NCI-H1436 treated with DMSO at 0.1 percent for 48 hours (cell line): ENCODE measurements at places on chromosomes 5 and 9.

- no peak for DNase-seq
These were observed 139.3 kb downstream of the MVB12B start for GRCh38 chr9:126465977-126466376.

DNA sequence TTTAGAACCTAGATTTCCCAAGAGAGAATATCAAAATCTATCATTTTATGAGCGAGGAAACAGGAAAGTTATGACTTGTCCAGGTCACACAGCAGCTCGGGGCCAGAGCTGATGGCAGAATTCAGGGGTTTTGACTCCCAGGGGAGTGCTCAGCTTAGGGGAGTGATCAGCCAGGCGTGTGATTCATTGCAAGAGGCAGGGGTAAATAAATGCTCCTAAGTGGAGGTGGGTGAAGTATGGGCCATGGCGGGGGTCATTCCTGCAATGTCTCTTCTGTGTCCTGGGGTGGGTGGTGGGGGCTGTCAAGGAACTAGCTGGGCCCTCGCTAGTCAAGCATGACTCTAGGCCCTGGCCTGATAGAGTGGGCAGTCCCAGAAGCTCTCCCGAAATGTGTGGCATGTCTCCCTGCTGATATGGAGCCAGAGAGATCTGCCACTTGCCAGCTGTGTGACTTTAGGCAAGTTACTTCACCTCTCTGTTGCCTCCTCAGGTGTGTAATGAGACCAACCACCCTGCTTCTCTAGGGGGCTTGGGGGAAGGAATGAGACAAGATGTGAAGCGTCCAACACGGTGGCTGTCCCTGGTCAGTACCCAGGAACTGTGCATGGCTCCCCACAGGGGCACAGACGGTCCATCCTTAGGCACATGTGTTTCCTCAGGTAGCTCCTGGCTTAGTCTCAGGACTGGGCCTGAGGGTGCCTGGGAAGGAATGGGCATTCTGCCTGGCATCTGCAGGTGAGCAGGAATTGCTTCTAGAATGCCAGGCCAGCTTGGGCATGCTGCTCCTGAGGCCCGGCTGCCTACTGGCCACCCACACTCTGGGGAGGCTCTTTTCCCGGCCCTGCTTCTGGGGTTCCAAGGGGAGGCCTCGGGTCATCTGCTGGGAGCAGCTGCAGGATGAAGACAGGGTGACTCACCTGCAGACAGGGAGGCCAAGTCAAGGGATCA, 36.5 kb upstream of the SH3PXD2B start:
- DNase-seq, result no peak

DNA sequence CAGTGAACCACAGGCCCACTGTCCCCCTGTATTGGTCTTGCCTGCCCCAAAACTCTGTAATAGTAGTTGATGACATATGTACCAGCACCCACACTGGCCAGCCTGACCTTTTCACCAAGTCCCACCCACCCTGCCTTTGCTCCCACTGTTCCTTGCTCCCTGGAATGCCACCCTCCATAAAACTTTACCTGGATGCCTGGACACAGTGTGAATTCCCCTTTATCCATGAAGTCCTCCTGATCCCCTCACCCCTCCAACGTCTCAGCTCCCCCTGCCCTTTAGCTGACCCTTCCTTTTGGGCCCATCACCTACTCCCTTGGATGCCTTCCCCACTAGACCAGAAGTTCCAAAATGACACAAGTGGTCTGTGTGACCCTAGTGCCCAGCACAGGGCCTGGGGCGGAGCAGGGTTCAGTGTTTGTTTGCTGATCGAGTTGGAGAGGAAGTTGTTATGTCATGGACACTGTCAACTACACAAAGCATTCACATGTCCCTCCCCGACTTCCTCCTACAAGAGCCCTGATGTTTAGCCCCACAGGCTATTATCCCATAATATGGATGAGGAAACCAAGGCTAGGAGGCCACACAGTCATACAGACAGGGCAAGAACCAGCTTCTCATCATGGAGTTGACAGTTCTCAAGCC, 16.1 kb downstream of the AMBP start:
- DNase-seq, result no peak

GRCh38 chr5:154193701-154194121, 3.2 kb downstream of the GALNT10 start:
- DNase-seq, result no peak

DNA sequence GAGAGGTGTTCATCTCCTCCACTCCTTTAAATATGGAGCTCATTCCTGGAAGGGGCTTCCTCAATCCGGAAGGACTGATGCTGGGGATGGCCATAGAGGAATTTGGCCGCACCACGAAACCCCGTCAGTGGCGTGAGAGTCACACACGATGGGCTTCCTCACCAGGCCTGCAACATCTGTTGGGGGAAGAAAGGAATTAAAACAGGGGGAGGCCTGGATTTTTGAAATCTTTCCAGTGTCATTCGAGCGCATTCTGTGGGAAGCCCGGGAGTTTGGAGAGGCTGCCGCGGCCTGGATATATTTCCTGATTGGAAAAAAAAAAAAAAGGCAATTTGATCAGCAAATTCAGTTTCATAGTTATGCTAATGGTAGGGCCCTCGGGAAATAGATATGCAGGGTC, 76.3 kb upstream of the ORM1 start:
- DNase-seq, result no peak

GRCh38 chr9:104907278-104907951, 20.5 kb downstream of the ABCA1 start:
- no peak for DNase-seq

DNA sequence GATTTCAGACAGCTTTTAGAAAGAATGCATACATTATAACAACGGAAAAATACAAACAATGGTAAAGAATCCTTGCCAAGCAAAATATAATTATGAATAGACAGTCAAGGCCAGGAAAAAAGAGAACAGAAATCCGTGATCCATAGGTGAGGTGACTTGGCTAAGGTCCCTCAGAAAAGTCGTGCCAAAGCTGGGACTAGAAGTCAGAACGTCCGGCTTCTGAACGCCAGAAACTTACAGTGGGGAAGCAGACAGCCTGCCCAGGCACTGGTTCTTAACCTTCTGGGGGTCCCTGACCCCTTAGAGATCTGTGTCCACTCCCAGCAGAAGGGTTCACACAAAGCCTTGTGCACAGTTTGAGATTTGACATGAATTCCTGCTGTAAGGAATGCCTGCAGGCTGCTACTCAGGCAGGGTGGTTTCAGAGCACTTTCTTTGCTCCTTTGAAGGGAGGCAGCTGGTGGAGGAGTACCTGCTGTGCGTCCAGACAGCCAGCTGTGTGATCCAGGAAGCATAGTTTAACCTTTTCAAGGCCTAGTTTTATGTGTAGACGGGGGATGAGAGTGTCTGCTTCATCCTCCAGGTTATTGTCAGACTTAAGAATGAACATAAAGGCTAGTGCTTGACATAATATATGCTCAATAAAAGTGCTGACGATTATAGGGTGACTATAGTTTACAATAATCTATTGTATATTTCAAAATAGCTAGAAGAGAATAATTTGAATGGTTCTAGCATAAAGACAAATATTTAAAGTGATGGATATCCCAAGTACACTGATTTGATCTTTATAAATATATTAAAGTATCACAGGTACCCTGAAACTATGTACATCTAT, 852 bp downstream of the ARHGEF37 start:
- DNase-seq, result no peak

- DNase-seq, result no peak
These were observed 109.8 kb downstream of the NR6A1 start for GRCh38 chr9:124661271-124661670.

DNA sequence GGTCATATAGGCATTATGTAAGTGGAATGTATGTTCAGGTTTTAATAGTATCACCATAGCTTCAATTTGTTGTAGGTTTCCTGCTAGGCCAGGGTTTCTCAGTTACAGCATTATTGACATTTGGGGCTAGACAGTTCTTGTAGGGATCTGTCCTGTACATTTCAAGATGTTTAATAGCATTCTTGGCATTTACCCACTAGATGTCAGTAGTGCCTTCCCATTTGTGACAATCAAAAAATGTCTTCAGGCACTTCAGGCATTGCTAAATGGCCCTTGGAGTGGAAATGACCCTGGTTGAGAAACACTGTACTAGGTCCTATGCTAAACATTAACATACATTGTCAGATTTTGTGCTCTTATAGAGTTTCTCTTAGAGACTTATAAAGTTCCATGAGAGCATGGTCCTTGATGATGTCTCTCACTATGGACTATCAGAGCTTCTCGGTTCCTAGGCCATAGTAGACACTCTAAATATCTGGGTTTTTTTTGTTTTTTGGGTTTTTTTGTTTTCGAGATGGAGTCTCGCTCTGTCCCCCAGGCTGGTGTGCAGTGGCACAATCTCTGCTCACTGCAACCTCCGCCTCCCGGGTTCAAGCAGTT, 1.4 kb downstream of the KIF20A start:
- peak; percentile 38 for DNase-seq

GRCh38 chr9:135783540-135784245, 81.7 kb downstream of the KCNT1 start:
- no peak for DNase-seq

DNA sequence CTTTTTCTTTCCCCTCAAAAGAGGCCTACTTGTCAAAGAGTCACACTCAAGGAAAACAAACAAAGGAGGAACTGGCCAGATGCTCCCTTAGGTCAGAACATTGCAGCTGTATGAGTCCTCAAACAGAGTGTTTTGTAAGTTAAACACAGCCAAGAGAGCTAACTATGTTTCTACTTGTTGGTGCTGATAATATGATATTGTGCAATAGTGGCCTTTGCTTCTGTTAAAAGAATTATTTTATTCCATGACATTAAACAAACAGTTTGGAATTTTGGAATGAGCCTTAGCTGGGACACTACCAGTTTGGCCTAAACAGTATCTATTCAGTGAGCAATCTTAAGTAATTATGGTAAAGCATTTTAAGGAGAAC, 56.0 kb upstream of the TPD52L3 start:
- no peak for DNase-seq

DNA sequence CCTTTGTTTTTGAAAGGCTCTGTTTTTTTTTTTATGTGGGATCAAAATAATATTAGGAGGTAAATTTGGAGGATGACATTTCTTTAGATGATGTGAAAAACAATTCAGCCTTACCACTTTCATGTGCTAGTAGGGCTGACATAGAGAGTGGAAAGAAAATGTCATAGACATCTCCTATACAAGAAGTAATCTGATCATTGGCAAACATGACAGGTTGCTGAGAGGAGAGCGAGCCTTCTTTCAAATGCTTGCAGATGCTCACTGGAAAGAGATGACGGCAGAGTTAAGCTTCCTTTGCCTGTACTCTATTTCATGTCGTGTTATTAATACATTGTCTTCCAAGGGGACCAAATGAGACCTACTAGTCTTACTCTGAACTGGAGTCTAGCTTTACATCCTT, 160.1 kb upstream of the DAP start:
- no peak for DNase-seq

DNA sequence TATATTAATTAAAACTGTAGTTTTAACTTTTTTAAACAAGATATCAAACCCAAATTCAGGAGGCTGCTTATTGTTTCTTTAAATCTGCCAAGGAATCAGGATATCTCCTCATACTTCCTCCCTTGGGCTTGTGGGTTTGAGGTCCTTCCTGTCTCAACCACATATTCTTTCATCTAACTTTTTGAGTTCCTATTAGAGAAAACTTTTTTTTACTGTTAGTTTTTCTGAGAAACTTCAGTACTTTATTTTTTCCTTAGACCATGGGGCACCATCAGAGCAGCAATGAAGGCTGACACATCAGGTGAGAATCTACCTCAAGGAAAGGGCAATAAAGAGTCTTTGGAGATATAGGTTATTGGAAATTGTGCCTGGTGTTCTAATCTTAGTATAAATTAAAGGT, 56.7 kb downstream of the TSSK1B start:
- DNase-seq, result no peak

DNA sequence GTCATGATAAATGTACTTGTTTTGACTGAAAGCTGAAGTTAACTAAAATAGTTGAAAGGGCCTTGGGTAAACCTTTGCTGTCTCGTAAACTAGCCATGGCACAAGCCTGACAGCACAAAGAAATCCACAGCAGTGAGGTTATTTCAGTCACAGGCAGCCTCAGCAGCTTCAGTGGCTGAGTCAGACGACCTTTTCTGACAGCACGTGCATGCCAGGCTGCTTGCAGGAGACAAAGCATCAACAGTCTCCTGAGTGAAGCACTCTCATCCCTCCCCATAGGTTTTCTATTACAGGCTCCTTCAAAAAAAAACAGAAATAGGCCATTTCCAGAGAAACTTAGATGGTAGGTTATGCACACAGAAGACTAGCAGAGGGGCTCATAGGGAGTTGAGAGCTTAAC, 34.6 kb downstream of the OXCT1 start:
- no peak for DNase-seq

DNA sequence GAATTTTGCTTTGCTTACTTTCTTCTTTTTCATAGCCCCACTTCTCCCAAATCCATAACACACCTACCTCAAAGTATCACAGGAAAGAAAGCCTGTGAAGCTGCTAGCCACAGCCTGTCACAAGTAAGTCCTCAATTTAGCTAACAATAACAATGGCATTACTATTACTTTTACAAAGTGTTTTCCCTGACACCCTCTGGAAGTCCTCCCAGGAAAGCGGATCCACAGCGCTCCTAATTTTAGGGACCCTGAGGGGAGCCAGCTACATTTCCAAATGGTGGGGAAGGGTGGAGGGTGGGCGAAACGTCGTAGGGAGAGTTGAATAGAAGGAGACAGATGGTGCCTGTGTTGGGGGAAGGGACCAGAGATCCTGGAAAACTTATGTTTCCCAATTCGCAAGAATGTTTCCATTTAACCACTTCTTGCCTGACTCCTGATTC, 523 bp upstream of the WWC1 start:
- no peak for DNase-seq

DNA sequence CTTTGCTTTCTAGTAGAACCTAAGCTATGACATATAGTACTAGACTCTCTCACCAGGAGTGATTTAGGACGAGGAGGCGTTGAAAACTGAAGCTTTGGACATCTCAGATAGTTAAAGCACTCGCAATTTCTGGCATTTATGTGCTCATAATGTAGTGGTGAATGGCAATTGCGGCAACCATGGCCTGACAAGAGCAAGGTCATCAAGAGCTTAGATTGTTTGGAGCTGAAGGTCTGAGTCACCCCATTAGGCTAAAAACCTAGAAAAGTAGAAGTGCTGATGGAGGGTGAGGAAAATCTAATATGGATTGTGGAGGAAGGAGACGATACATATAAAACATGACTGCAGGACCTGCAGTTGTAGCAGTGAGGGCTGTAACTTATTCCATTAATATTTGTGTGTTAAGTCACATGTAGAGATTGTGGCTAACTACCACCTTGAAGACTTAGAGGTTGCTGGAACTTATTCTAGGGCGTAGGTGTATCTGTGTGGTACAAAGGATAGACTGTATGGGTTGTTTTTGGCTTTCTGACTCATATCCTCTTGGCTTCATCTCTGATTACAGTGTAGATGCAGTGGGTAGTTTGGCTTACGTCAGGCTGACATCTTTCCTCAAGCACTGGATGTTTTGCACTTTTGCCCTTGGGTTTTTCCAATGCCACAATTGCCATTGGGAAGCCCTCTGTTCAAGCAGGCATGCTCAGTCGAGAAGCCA, 138.9 kb upstream of the CDKN2B start:
- DNase-seq, result no peak

GRCh38 chr5:163910226-163910625, 404.8 kb downstream of the MAT2B start:
- no peak for DNase-seq

GRCh38 chr5:169637085-169637548, at the start of gene DOCK2:
TSS of gene DOCK2 (plus strand) at chr5:169637275. CDS start at chr5:169637327, 52 bp downstream.
- DNase-seq, result no peak

- no peak for DNase-seq
These were observed 89.6 kb downstream of the CSNK1G3 start for GRCh38 chr5:123601610-123602009.
